CD4-positive, CD25-positive, alpha-beta regulatory T cell (primary cell): ENCODE measurements at places on chromosomes 16 and 17.

GRCh38 chr17:18920911-18921441, 31.0 kb upstream of the SLC5A10 start:
- DNase-seq: peak; percentile 31

DNA sequence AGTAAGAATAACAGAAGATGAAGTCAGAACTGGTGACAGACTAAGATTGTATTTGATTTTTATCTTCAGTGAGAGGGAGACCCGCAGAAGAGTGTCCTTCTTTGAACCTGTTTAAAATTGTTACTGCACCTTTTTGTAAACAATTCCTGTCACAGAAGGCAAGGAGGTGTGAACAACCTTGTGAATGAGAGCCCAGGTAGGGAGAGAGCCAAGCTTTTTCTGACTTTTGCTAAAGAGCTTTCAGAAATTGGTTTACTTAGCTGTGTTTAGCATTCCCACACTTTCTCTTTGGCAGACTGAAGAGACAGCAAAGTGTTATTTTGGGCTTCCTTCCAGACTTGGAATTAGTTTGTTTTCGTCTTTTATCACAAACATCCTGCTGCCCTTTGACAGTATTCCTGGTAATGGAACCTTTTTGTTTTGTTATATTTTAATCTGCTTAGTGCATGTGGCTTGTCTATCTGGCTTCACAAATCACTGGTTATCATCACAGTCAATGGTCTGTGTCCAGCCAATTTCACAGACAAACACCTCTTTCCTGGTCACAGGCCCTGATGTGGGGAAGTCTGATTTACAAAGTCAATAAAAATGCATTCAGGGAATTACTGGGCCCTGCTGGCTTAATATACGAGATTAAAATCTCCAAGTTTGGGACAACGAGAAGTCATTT, 85.7 kb upstream of the HS3ST2 start:
- DNase-seq: no peak

- DNase-seq: no peak
Measured at GRCh38 chr17:8455665-8456209, 20.1 kb downstream of the NDEL1 start.

DNA sequence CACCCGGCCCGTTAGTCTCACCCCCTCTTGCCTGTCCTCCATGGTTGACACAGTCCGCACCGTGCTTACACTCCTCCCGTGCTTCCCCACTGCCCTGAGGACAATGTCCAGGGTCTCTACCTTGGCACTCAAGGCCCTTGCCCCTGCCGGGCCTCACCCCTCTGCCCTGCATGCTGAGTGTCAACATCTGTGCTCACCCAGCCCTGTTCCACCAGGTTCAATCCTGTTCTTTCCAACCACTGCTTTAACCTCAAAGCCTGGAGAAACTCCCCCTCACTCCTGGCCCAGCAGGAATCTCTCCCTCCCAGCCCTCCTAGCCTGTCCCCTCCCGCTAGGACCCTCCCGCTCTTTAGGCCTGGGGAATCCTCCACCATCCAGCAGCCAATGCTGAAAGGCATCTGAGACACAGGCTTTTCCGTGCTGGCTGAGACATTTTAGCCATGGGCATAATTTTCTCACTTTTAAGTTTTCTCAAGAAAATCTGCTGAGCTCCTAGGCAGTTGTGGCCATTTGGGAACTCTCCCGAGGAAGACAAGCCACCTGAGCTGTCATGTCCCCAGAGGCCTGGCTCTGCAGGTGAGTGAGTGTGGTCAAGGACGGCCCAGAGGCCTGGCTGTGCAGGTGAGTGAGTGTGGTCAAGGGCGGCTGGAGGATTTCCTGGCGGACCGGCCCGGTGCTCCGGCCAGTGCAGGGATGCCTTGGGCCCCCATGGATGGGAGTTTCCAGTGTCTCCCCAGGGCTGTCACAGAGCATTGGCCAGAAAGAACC, 10.8 kb upstream of the P2RX1 start:
- DNase-seq: no peak

GRCh38 chr17:2363851-2364762, 26.8 kb downstream of the SGSM2 start:
- no peak for DNase-seq

- DNase-seq: no peak
Measured at GRCh38 chr17:77965352-77965751, 6.8 kb downstream of the TNRC6C start.

- no peak for DNase-seq
Measured at GRCh38 chr17:30782206-30782605, 42.3 kb downstream of the CRLF3 start.

DNA sequence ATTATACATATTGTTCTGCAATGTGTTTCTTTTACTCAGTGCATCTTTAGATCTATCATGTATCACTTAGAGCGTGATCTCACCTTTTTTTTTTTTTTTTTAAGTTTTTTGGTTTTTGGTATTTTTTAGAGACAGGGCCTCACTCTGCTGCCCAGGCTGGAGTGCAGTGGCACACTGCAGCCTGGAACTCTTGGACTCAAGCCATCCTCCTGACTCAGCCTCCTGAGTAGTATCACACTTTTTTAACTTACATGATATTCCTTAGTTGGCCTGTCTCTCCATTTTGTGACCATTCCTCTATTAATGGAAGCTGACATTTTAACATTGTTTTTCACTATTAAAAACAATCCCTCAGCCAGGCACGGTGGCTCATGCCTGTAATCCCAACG, 4.7 kb upstream of the MPO start:
- DNase-seq: no peak

- no peak for DNase-seq
Measured at GRCh38 chr17:5897275-5897911, 172.8 kb upstream of the WSCD1 start.

DNA sequence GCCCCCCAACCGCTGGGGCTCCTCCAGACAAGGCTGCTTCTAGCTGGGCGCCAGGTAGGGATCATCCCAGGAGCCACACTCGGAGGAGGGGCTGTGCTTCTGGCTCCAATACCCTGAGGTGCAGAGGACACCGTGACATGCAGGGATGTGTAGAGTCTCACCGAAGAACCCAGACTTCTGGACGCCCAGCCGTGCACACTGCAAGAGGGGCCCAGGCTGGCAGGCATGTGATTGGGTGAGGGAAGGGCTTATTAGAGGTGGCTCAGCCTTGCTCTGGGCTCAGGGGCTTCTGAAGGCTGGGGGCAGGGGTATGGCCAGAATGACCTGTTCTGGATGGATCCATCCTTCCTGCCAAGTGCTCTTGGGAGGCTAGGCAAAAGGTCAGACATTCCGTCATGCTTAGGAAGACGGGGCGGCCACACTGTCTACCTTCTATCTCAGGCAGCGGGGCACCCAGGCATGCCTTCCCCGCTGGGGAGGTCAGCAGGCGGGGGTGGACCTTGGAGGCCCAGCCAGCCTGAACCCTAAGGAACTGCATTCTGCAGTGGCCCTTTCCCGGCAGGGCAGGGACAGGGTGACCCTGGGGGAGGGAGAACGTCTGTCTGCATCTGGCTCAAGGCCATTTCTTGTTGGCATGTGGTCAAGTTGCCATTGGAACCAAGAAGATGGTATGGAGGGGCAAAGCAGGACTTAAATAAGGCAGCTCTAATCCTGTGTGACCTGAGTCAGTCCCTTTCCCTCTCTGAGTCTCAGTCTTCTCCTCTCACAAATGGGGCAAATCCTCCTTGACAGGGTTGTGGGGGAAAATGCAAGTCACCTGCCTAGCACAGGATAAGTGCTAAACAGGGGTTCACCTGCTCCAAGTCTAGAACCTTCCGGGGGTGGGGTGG, 5.8 kb upstream of the ADGRG1 start:
- no peak for DNase-seq

DNA sequence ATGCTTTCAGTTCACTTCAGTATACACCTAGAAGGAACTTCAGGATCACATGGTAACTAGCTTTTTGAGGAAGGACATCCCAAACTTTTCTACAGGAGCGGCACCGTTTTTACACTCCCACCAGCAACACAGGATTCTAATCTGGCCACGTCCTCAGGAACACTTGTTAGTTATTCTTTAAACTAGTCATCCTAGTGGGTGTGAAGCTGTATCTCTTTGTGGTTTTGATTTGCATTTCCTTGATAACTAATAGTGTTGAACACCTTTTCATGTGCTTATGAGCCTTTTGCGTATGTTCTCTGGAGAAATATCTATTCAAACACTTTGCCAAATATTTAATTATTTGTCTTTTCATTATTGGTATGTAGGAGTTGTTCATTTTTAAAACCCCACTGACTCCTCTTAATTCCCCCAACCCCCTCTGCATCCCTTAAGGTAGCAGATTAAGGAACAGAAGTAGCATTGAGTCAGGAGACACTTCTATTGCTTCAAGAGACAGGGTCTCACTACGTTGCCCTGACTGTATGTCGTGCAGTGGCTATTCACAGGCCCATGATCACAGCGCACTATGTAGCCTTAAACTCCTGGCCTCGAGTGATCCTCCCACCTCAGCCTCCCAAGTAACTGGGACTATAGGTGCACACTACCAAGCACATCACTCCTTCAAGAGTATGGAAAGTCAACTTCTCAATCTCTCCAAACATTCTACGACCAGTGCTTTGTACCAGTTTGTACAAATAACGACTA, 25.4 kb downstream of the YWHAE start:
- DNase-seq: no peak

DNA sequence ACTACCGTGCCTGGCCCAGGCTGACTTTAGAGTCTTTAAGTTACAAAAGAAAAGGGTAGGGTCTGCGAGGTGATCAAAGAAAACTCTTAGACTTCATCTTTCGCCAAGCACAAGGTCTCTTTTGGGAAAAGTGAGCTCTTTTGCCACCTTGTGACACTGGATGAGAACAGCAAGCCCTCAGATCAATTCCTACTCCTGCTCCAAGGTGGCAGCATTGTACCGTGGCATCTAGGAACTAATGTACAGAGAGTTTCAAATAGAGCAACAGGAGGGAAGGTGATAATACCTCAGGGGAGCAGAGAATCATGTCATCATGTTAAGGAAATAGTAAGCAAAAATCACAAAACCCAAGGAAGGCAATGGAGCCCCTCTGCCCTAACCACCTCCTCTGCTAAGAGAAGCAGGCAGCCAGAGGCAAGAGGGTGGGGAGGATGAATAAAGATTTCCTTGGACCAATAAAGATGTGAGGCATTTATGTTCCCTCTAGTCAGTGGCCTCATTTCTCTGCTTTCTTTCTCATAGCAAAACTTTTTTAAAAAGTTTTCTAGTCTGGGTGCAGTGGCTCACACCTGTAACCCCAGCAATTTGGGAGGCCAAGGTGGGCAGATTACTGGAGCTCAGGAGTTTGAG, 2.1 kb upstream of the C17orf78 start:
- DNase-seq: peak; percentile 63

- DNase-seq: peak; percentile 72
Measured at GRCh38 chr16:67847064-67847861, at the start of gene CENPT. TSS of gene CENPT (minus strand) at chr16:67847693. CDS start at chr16:67833859, 13,834 bp downstream.

DNA sequence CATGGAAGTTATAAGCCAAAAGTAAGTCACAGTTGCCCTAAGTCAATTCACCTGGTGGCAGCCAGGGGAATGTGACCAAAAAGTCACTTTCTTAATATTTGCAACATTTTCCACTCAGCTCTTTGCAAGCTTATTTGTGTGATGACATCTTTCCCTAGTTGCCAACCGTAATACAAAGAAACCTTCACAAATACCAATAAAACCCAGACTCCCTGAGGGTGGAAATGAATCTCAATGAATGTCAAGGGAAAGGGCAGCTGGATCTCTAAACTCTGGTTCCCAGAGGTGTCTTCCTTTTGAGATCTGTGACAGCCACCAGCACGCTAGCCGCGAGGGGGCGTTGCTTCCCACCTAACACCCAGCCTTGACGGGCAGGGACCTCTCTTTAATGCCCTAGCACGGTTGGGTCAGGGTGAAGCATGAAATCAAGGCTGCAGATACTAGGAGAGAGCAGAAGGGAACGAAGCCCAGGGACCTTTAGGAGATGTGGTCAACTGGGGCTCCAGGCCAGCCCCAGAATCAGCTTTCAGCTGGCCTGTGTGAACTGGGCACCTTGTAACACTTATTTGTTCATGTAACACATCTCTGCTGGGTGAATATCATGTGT, 82.2 kb downstream of the CMC2 start:
- DNase-seq: peak; percentile 18

- no peak for DNase-seq
Measured at GRCh38 chr17:79631640-79632431, 21.0 kb upstream of the RBFOX3 start.

DNA sequence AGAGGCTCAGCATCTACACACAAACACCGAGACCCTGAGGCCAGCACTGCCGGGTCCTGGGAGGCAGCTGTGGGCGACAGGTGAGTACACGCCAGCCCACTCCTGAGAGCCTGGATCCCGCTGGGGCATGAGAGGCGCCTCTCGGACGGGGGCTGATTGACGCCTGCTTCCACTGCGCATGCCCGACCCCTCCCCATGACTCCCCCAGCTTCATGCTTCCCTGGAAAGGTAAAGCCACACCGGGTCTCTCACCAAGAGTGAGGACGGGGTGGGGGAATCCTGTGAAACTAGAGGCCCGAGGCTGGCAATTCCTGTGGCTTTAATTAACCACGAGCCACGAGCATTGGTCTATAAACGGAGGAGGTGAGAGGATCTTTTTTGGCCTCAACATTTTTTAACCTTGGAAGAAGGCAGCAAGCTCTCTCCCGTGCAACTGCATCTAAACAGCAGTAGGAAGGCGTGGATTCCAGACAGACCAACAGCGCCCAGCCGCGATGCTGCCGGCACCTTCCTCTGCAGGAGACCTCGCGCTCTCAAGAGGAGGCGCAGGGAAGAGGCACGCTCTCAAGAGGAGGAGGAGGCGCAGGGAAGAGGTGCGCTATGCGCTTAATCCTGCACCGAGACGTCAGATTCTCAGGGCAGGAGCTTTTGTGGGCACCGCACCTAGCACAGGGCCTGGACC, 71.8 kb upstream of the METRNL start:
- no peak for DNase-seq

DNA sequence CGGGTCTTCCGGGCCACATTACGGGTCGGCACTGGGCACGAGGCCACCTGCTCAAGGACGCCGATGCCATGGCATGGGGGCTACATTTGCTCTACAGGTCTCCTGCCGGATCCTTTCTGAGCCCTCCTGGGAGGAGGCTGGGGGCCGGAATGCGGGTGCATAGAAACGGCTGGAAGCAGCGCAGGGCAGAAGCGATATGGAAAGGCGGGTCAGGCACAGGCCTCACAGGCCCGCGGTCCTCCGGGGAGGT, 28.4 kb downstream of the AXIN1 start:
- DNase-seq: no peak

DNA sequence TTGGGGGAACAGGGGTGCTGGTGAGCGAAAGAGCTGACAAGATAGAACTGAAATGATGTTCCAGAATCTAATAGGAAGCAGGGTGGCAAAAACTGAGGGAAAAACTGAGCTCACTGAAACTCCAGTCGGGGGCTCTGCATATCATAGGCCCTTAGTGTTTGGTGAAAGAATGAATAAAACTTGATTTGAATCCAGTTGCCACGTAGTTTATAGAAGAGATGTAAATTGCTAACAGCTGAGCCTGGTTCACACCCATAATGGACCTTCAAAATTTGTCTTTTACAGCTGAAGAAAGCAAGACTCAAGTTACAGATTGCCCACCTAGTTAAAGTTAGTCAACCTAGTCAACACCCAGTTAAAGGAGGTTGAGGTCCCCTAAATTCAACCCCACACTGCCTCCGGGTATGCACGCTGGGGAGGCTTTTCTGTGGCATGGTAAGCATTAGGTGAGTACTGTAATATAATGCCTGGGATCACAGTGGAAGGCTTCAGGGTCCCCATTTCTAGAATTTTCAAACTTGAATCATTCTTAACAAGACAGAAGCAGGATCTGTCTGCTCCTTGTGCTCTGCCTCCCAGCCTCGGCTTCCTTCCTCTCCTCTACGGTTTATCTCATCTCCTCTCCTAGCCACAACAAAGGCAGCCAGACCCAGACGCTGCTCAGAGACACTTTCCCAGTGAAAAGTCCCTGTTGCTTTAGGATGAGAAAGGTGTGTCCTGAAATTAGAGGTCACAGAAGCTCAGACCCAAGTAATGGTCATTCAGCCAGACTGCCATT, 26.9 kb upstream of the SUPT4H1 start:
- no peak for DNase-seq
